ENCODE measurements at places on chromosomes 7 and 10.

DNA sequence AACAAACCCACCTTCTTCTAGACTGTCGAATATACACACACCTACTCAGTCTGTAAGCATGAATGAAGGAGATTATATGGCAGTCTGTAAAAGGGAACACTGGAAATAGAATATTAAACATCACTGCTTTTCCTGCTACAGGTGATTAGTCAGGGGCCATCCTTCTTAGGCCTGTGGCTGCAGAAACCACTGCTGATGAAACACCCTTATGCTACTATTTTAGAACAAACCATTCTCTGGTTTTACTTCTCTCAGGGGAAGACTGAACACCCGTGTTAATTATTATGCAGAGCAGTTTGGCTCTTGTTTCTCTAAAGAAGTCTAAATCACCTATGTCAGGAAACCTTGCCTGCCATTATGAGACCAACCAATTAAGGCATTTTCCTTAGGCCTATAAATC, 351.1 kb upstream of the KLF6 start:
- DNase-seq = no peak

GRCh38 chr10:113953505-113954272, 90.0 kb upstream of the ADRB1 start:
- peak; percentile 11 for DNase-seq

GRCh38 chr10:124049484-124049883, 43.9 kb downstream of the CHST15 start:
- no peak for DNase-seq

GRCh38 chr7:31553661-31554081, 39.8 kb downstream of the ITPRID1 start:
- DNase-seq = no peak

- peak; percentile 5 for DNase-seq
Observed at GRCh38 chr7:112748381-112748780, 41.8 kb downstream of the TMEM168 start.

- DNase-seq = no peak
Observed at GRCh38 chr7:132919771-132920170, 162.1 kb downstream of the CHCHD3 start.

DNA sequence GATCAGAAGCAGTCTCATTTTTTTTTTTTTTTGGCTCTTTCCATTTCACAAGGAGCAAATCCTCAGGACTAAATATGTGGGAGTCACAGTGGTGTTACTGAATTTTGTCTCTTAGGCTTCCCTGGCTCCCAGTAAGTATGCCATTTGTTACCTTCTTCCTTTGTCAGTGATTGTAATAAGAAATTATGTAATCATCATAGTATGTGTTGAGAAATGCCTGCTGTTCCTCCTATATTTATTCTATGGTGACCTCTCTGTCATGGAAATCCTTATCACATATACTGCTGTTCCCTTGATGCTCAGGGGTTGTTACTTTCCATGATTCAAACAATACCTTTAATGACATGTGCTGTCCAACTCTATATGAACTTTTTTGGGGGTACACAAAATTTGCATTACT, 4.8 kb upstream of the OR9A4 start:
- DNase-seq = no peak

- DNase-seq = no peak
Observed at GRCh38 chr7:2616387-2617324, 15.1 kb upstream of the TTYH3 start.

GRCh38 chr10:33410096-33410859, 75.8 kb upstream of the NRP1 start:
- peak; percentile 13 for DNase-seq

GRCh38 chr10:62638062-62638477, 166.4 kb upstream of the ADO start:
- no peak for DNase-seq

DNA sequence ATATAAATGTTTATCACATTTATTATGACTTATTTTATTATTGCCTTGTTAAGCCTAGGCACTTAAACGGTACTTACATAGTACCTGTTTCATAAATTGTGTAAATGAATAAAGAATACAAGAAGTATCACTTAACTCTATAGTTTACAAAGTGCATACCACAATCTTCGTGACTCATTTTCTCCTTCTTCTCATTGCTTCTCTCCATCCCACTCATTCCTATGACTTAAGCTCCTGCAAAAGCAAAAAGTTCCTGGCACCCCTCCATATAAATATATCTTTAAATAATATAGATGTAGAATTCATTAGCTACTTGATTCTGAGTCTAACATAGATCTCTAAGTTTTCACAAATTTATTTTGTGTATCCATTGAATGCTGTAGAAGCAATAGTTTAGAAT, 1382.0 kb upstream of the CELF2 start:
- peak; percentile 57 for DNase-seq

DNA sequence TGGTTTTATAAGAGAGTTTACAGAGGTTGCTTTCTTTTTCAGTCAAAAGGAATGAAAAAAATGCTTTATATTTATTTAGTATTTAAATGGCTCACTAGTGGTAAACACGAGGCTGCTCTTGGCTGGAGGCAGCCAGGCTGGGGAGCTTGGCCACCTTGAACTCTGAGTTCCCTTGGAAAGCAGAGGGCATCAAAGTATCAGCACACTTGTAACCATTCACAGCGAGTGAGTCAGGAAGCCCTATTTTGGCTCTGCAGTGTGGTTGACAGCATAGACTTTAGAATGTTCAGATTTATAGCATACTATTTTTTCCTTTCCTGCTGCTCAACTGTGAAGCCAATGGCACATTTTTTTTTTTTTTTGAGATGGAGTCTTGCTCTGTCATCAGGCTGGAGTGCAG, 51.6 kb downstream of the CYCS start:
- DNase-seq = peak; percentile 50

DNA sequence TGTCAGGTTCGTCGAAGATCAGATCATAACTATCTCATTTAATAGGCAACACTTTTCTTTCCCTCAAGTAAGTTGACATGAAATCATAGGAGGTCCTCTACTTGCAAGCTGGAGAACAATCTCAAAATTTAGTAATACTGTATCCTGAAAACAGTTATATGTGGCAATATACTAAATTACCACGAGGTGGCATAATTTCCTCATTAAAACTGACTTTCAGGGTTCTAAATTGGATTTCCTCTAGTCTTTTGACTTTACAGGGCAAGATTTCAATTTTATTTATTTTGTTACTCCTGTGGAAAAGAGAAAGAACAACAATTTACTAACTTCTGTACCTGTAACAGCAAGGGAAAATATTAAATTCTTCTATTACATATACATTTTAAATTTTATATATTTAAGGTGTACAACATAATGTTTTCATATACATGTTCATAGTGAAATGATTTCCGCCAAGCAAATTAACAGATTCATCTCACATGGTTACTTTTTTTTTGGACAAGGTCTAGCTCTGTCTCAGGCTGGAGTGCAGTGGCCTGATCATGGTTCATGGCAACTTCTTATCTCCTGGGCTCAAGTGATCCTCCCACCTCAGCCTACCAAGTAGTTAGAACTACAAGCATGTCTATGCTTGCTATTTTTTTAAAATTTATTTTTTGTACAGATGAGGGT, 53.4 kb upstream of the CYP2C18 start:
- DNase-seq = peak; percentile 20

DNA sequence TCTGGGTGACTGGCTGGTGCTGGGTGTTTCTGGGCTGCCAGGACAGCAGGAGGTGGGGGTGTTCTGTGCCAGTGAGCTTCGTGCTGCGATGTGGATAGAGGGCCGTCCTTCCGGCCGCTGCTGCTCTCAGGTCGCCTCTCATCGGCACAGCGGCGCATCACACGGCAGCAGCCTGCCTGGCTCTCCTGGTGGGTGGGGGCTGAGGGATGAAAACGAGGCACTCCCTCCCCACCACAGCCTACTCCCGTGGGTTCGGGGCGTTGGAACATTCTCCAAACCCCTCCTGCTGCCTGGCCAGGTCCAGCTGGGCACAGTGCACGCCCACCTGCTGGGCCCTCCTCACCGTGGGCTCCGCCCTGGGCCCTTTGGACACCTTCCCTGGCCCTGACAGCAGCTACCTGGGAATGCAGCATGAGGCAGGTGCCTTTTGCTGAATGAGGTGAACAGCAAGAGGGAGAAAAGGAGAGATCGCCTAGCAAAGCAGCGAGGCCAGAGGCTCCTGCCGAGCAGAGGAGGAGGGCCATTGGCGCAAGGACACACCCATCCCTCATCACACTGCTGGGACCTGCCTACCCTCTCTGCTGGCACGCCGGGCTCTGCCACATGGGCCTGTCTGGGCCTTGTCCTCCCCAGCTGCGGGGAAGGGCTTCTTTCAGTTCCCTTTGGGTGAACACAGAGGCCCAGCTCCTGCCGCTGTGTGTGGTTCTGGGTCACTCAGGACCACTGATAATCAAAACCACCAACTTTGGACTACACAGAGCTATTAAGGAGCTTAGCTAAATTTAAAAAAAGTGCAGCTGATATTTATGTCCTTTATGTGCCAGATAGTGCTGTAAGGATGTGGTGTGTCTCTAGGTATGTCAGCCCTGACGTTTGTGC, 33.4 kb downstream of the INPP5A start:
- DNase-seq = no peak

GRCh38 chr10:51377932-51378599, 303.8 kb downstream of the PRKG1 start:
- no peak for DNase-seq

GRCh38 chr10:79505829-79506228, 6.5 kb upstream of the EIF5AL1 start:
- DNase-seq = no peak

GRCh38 chr7:121516821-121517220, 120.7 kb upstream of the FAM3C start:
- DNase-seq = no peak

DNA sequence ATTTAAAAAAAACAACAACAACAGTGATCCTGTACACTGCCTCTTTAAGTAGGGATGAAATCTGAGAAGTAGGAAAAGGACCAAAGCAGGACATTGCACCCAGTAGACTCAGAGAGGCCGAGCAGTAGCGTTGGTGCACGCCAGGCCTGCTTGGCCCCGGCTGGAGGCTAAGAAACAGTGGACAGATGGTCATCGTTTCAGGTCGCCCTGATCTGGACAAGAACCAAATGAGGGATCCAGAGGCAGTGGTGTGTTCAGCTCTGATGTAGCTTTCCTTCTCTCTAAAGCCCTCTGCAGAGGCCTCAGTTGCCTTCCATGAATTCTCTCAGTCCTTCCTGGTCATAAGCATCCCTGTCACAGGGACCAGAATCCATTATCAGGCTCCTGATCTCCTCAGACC, 142.2 kb upstream of the CDCA7L start:
- DNase-seq = no peak

DNA sequence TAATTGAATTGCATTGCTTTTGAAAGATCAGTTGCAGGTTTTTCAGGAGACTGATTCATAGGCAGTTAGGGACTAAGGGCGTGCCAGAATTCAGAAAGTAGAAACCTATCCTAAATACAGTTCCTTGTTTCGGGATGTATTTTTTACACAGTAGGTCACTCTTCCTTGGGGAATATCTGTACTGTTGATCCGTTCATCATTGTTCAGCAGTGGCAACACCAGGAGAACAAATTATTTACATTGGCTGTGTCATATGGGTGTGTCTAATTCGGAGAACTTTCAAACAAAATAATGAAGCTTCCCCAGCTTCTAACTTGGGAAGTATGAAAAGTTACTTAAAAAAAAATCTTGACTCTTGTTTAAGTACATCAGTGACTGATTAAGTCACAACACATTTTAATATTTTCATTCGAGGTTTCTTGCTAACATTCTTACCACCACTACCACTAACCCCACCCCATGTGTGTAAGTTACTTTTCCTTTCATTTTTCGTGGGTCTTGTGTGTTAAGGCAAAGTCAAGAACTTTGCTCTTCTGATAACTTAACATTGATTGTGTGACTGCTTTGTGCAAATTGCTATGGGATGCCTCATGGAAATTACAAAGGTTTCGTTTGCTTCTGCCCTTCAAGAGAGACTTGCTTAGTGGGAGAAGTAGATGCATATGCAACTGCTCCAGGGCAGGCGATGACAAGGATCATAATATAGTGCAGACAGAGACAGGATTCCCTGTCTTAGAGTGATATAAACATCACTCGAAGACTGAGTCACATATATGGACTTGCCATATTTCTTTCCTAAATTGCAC, 43.8 kb upstream of the RPA3 start:
- DNase-seq = peak; percentile 63

- DNase-seq = no peak
Observed at GRCh38 chr10:56469482-56469881, 108.4 kb upstream of the ZWINT start.

DNA sequence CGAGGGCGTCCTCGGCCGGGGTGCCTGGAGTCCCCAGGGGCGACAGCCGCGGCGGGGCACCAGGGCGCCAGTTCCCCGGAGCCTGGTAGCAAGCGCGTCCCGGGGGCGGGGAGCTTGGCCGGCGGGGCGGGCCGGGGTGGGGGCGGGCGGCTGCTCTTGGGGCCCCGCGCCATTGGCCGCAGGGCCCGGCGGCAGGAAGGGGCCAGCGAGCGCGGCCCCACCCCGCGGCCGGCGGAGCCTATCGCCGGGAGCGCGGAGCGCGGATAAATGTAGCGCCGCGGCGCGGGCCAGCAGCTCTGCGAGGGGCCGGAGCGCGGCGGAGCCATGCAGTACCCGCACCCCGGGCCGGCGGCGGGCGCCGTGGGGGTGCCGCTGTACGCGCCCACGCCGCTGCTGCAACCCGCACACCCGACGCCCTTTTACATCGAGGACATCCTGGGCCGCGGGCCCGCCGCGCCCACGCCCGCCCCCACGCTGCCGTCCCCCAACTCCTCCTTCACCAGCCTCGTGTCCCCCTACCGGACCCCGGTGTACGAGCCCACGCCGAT, at the start of gene HHEX:
TSS of gene HHEX (plus strand) at position 293 of the 548 bp plus-strand sequence. CDS start at position 325, 32 bp downstream.
- peak; percentile 68 for DNase-seq

GRCh38 chr7:118281196-118281595, 56.7 kb downstream of the ANKRD7 start:
- no peak for DNase-seq

DNA sequence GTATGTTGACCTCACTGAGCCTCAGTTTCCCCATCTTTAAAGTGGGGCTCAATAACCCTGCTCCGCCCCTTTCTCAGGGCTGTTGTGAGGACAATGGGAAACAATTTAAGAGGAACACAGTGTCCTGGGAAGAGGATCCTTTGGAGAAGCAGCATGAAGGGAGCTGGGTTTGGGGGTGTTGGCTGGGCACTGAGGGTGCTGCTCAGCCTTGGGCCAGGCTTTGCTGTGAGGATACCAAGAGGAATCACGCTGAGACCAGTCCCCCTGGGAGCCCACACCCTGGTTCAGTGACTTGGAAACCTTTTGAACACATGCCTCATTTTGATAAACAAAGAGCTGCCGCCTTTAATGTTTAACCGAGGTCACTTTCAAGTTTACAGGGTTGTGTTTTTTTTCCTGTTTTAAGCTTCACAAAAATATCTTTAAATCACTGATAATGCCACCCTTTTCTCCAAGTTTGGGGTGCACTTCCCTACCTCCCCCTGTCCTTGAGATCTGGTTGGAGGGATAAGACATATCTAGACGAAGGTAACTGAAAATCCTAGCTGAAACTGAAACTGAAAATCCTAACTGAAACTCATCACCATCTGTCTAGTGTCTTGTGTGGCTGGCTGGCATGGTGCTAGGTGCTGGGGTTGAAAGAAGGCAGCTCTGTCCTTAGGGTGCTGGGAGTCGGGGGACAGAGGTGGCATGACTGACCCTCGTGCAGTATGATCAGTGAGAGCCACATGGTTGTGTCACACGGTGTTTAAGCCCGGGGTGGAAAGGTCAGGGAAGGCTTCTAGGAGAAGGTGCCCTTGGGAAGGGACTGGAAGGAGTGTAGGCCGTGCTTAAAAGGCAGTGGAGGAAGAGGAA, 27.7 kb downstream of the ZNF775 start:
- no peak for DNase-seq
